ENCODE measurements at places on chromosomes 13 and 19.

- DNase-seq, result peak; percentile 84
Measured at GRCh38 chr13:29935309-29935981, 85.0 kb upstream of the UBL3 start.

DNA sequence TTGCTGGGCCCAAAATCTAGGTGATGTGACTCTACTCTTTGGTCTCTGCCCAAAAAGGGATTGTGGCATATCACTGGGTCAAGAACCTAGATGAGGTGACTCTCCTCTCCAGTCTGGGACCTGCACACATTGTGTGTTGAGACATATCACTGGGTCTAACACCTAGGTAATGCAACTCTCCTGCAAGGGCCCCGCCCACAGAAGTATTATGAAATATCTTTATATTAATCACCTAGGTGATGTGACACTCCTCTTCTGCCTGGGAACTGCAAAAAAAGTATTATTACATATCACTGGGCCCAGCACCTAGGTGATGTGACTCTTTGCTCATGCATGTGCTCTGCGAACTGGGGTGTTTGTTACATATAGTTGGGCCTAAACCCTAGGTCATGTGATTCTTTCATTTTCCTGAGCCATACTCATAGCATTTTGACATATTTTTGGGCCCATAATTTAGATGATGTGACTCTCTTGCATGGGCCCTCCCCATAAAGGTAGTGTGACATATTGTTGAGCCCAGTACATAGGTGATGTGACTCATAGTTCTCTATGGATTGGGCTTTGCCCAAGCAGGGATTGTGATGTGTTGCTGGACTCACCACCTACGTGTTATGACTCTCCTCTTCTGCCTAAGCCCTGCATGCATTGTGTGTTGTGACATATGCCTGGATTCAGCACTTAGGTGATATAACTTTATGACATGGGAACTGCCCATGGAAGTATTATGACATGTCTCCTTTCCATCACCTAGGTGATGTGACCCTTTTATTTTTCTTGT lies 11.2 kb upstream of the ZNF681 start:
- DNase-seq, result no peak

DNA sequence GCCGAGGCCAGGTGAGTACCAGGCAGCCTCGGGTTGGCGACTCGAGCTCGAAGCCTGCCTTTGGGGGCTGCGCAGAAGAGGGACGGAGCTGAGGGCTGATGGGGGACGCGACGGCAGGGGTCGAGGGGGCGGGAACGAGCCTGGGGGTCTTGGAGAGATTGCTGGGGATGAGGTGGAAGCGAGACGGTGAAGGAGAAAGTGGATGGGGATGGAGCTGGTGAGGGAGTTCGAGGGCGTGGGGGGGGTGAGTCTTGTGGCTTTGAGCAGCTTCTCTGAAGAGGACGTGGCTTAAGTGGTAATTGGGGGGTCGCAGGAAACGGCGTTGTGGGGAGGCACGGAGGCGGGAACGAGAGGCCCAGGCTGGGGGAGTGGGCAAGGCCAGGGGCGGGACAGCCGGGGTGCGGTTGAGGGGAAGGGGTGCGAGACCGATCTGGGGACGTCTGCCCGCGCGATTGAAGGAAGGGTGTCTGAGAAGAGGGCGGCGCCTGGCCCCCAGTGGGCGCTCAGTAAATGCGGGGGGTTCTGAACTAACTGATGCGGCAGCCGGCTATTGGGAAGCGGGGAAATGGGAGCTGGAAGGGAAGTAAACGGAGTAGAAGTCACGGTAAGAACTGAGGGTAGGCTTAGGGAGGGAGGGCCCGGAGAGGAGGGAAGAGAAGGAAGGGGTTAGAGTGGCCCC lies 426 bp downstream of the MYO9B start:
- peak; percentile 52 for DNase-seq

- no peak for DNase-seq
Measured at GRCh38 chr13:37392389-37392788, 206.2 kb downstream of the POSTN start.

GRCh38 chr13:41938918-41939317 lies 22.0 kb downstream of the VWA8 start:
- DNase-seq, result no peak

DNA sequence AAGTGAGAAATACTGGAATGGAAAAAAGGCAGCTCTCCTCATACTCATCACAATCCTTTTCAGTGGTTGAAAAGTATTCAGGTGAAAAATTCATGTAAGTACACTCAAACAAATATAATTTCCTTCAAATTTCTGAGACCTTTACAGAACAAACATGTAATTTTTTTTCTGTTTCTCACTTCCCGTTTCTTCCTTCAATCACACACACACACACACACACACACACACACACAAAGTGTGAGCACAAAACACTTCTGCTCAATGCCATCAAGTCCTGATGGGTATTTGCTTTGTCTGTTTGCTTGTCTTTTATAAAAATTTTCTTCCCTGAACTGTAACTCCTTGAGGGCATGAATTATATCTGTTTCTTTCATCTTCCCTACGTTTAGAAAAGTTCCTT lies 110.6 kb downstream of the LIG4 start:
- DNase-seq, result no peak

All from CD4-positive, alpha-beta T cell treated with Interleukin-17A for 4 hours (primary cell).